ENCODE measurements at places on chromosomes 6 and 20.

DNA sequence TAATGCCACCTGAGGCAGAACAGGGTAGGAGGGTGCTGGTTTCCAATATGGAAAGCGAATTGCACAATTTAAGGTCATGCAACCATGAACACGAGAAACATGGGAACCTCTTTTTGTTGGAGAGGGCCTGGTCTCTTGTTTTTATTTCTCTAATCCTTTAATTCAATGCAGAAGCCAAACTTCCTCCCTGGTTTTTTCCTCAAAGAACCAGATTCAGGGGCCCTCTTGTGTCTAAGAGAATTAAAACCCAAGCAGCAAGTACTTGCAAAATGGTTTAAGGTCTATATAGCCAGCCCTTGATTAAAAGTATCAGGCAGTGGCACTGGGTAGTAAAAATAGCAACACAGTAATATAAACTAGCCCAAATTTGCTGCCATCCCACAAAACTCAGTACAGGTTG, 19.5 kb downstream of the GSTA4 start:
- DNase-seq: peak; percentile 23

DNA sequence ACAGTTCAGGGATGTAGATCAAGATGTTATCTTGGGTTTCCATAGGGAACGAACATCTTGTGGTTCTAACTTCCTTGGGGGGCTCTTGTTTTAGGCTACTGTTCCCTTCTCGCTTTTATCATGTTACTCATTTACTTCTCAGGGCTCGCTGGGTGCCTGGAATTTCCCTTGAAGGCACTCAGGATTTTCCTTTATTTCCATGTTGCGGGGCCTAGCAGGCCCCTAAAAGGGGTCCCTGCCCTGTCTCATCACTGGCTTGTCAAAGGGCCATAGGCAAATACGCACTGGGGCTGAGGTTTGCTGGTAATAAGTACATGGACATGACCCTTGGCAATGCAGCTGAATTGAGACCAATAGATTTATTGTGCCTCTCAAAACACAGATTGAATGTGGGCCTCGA, 262.3 kb downstream of the CDH4 start:
- DNase-seq: no peak

DNA sequence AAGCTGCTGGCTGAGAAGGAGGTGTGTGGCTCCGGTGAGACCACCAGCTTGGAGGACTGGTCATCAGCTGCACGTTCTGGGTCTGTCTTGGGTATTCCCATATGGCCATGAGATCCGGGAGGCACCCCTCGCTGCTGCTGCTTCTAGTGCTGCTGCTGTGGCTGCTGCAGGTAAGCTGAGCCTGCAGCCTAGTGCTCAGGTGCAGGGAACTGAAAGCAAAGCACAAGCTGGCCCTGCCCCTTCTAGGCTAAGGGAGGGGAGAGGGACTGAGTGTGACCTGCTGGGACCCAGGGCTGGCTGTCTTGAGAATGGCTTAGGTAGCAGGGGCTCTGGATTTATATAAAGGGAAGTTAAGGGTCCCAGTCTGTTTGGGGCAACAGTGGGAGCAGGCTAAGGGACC, 403 bp downstream of the CDH26 start:
- no peak for DNase-seq

GRCh38 chr6:36467625-36468024, 24.8 kb downstream of the KCTD20 start:
- DNase-seq: no peak

DNA sequence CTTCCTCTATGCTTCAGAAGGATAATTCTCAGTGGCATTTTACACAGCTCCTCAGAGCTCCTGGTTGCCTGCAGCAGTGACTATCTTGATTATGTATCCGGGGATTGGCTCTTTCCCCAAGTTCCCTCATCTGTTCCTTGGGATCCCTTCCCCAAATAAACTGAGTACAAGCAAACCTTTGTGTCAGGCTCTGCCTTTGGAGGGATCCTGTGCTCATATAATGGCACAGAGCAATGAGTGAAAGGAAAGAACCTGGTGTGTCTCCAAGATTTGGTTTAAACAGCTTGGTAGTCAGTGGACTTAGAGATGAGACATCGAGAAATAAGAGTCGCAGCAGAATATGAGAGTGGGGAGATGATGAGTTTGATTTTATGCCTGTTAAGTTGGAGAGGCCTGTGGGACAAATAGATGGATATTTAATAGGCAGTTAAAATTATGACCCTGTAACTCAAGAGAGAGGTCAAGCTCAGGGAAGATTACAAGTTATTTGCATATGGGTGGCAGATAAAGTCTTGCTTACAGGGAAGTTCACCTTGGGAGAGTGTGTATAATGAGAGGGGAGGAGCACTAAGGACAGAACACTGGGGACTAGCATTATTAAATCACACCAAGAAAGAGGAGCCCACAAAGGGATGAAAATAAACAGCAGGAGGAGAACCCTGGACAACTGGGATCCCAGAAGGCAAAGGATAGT, 44.1 kb upstream of the GCLC start:
- DNase-seq: no peak

DNA sequence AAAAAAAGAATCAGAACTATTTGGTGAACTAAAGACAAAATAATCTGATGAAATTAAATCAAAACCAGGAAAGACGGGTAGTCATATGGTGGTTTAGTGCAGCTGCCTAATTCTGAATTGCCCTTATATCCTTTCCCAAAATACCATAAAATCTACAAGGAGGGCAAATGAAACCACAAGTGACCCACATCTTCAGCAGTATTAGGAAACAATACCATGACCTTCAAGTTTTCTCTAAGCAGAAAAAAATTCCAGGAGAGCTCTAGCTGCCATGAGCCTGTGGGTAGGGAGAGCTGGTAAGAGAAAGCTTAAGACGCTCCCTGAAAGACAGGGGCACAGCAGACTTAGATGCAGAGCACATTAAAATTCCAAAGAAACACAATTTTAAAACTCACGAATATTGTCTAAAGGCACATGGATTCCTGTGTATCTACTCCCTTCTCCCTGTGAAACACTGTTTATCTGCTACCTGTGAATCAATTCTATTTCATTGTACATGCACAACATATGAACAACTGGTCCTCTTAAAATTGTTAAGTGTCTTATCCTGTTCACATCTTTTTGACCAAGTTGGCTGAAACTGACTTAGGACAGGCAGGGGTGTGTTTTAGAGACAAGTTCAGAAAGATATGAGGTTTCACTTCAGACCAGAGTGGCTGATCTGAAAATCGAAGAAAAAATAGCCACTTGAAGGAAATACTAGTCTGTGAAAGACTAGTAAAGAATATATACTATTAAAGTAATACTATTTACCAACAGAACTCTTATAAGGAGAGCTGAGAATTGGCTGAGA, 153.6 kb upstream of the SHLD1 start:
- DNase-seq: no peak

Measured in AG09309 (cell line).